ENCODE measurements at places on chromosomes 5 and 9.
A peak's percentile ranks its signal among the peaks of the same experiment; 100 is the strongest.

- no peak for ATAC-seq
Observed at GRCh38 chr5:58462154-58462553, 2.3 kb upstream of the PLK2 start.

DNA sequence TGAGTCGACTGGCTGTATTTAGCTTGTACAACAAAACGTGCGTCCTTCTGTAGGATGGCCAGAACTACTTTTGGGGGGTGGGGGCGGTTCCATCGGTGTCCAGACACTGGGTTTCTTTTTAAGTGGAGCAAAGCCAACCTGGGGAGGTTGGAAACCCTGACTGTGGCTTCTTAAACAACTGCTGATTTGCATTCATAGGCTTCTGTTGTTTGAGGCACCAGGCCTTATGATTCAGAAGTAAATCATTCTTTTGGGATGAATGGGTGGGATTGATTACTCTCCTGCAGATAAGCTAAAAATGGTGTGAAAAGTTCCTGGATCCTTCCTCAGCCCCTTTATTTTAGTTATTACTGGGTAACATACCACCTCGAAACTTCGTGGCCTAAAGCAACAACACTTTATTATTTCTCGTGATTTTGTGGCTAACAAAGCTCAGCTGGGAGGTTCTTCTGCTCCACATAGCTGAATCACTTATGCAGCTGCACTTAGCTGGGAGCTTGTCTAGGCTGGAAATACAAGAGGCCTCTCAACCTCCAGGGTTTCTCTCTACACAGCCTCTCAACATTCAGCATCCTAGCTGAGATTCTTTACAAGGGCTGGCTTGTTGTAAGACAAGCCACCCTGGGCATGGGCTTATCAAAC is 12.2 kb upstream of the SMIM32 start:
- no peak for ATAC-seq

DNA sequence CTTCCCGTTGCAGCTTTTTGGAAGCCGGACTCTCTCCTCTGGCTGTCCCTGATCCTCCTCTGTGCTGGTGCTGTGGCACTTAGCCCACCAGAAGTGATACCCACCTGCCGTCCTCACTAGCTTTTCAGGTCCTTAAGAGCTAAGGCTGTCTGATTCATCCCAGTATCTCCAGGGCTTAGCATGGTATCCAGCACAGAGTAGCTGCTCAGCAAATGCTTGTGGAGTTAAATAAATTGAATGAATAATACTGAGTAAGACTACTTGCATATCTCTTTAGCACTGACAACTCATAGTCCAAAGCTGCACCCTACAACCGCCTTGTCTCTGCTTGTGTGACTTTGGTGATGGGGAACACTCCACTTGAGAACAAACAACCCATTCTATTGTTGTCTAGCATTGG is 7.7 kb upstream of the XPA start:
- ATAC-seq: no peak

DNA sequence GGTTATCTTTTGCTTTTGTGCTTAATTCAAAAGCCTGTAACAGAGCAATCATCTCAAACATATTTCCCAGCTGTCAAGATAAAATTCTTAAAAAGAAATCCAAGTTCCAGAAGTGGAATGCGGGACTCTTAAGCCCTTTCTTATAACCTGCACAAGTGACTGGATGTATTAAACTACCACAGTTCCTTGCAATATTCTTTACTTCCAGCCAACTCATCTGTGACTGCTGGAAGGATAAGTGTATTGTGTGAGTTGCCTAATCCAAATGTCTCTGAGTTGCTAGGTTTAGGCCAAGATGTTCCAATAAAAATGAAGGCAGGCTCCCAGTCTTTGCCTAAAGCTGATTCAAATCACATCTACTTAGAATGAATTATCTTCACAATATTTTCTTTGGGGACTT is 159.2 kb upstream of the SLC24A2 start:
- ATAC-seq: no peak

DNA sequence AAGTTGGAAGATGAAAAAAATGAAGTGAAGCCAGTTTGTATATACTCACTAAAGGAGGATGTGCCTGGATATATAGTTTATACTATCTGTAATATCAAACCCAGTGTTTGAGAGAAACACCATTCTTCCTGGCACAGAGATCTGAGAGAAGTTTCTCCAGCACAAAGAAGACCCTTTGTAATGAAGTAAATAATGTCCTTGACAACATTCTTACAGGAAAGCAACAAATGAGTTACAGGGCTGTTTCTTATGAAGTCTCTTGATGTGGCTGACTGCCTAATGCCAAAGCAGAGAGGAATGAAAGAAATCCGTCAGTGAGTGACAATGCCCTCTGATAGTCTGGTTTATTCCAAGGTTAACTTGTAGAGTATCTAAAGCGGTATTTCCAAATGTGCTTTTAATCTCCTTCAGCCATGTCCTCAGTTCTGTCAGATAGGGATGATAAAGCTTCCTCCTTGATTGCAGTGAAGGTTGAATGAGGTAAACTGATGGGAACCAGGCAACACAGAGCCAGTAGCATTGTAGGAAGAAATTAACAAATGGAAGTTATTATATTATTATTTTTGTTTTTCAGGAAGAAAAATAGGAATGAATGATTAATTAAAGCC is 123.1 kb upstream of the ZNF608 start:
- no peak for ATAC-seq

- no peak for ATAC-seq
Observed at GRCh38 chr9:123323196-123324013, 32.6 kb upstream of the CRB2 start.

- no peak for ATAC-seq
Observed at GRCh38 chr9:77464661-77465060, 183.5 kb downstream of the GNA14 start.

GRCh38 chr5:59506285-59506877 is 387.1 kb downstream of the PDE4D start:
- no peak for ATAC-seq

- ATAC-seq: no peak
Observed at GRCh38 chr5:59066367-59067163, 483.7 kb downstream of the RAB3C start.

DNA sequence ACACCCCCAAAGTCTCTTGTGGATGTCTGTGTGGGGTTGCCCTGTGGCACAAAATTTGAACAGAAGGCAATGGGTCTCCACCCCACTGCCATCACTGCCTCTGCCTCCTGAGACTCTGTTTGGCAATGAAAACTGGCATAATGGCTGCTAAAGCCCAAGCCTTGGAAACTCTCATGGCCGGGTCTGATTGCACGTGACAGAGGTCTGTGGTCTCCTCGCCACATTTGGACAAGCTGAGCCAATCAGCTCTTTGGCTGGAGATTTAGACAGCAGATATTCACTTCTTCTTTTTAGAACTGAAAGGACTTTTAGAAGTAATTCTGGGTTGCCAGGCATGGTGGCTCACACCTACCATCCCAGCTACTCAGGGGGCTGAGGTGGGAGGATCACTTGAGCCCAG is 5.5 kb downstream of the GGTA1 start:
- no peak for ATAC-seq

DNA sequence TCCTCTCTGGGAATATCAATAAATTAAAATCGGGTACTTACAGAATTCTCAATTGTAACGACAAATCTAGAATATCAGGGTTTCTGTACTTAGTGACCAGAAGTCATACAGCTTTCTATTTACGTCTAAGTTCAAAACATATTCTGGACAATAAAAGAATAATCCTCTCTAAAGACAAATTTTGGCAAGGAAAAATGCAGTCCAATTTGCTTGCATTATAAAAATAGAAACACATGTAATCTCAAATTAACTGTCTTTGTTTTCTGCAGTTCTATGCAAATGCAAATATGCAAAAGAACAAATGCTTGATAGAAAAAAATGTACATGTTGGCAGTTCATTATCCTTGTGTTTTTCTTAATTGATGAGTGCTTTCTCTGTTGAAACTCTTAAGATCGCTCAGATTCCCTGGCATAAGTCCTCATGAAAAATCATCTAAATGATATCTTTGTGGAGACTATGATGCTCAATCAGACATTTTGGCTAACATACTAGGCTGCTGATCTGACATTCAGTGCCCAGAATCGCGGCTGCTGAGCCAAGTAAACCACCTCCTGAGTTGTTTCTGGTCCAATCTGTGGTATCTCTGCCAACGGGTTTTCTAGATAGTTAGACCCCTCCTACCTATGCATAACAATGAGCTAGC is 990.1 kb upstream of the C9orf72 start:
- ATAC-seq: no peak

GRCh38 chr9:14168381-14168780 is 145.6 kb downstream of the NFIB start:
- ATAC-seq: no peak

DNA sequence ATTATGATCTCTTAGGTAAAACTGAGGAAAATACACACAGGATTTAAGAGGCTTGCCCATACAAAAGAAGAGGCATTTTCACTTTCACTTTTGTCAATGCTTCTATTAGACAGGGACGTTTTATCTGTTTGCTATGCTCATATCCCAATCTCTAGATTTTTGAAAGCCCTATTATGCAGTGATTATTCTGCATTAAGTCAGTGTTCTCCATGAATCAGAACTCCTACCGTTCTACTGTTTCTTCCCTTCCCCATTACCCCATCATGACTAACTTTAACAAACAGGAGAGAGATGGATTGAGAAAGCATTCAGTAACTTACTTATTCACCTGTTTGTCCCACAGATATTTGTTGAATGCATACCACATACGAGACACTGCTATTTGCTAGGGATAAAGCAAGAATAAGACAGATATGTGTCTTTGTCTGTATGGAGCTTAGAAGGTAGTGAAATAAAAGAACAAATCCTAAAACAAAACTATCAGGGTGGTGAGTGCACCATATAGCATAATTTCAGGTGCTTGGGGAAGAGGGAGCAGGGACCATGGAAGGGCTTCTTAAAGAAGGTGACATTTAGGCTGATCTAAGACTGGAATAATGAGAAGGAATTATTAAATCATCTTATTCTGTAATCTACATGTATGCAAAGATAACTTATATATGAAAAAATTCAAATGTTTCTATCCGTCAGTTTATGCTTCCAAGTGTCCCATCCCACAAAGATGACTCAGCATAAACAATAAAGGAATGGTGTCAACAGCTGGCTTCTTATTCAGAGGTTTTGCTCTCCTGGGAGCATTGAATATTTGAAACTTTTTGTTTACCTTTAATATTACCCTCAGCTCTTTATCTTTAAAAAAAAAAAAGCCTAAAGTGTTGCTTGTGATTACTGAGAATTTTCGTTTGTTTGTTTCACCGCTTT is 328.1 kb downstream of the HINT1 start:
- no peak for ATAC-seq

DNA sequence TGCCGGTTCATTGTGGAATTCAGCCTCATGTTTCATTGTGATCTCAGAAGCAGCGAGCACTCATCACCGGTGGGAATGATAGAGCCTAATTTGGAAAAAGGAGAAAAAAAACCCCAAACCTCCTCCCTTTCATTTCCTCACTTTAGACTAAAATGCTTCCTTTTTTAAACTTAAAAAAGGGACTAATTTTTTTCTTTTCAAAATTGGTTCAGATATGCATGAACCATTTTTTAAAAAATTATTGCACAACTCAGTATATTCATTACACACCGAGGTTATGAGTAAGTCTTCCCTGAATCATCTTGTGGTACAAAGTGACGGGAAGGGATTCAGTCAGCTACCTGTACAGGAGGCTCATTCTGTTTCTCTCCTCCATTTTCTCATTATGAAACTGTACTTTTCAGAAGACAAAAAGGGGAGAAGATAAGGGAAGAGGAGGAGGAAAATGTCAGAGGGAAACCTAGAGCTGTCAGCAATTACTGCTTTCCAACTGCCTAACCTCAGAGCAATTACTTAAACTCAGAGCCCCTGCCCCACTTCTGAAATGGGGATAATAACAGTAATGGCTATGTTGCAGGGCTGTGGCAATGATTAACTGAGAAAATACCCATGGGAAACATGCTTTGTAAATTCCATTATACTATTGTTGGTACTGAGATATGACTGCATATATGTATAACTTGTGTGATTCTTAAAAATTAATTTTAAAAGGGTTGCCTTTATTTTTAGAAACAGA is 24.0 kb downstream of the GALNT10 start:
- ATAC-seq: peak; percentile 97

- no peak for ATAC-seq
Observed at GRCh38 chr9:117265253-117265652, 149.6 kb downstream of the ASTN2 start.

GRCh38 chr9:128635266-128636023 is 21.2 kb downstream of the DYNC2I2 start:
- ATAC-seq: peak; percentile 21

DNA sequence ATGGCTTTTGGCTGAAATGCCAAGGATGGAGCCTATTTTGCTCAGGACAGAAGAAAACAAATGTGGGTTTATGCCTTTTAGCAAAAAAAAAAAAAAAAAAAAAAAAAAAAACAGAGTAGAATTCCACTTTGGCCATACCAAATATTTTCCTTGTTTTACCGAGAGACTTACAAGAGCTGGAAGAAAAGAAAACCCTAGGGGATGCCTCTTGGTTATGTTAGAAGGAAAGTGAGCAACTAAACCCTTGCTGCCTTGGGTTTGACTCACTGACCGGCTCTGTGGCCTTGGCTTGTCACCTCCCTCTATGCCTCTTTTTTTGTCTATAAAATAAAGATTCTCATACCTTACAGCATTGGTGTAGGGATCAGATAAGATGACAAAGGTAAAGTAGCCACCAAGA is 69.6 kb upstream of the ABCA1 start:
- no peak for ATAC-seq

DNA sequence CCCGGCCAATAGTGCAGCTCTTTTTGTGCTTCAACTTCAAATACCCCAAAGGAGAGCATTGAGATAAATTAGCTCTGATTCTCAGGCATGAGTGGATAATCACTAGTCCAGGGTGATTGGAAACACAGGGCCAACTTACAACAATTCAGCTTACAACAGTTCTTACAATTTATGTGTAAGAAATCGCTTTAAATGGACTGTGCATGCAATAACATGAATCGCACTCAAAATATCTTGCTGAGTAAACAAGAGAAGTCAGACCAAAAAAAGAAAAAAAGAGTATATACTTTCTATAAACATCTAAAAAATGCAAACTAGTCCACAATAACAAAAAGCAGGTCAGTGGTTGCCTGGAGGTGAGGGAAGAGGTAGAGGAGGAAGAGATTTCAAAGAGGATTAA is 150.6 kb upstream of the EDIL3 start:
- ATAC-seq: no peak

GRCh38 chr9:6829536-6829935 is 71.8 kb downstream of the KDM4C start:
- ATAC-seq: no peak

- ATAC-seq: no peak
Observed at GRCh38 chr9:135056541-135056940, 30.9 kb upstream of the OLFM1 start.

Data from activated CD4-positive, CD25-positive, alpha-beta regulatory T cell treated with anti-CD3 and anti-CD28 coated beads, Interleukin-2, amount 50 U/mL, for 24 hours (primary cell).